ENCODE measurements at places on chromosomes 5 and 9.

- DNase-seq = no peak
Measured at GRCh38 chr5:72035831-72036230, 71.4 kb upstream of the MAP1B start.

- no peak for DNase-seq
Measured at GRCh38 chr9:91833878-91834255, 116.2 kb downstream of the ROR2 start.

GRCh38 chr5:141623186-141623585 is 4.4 kb upstream of the DIAPH1 start:
- no peak for DNase-seq

DNA sequence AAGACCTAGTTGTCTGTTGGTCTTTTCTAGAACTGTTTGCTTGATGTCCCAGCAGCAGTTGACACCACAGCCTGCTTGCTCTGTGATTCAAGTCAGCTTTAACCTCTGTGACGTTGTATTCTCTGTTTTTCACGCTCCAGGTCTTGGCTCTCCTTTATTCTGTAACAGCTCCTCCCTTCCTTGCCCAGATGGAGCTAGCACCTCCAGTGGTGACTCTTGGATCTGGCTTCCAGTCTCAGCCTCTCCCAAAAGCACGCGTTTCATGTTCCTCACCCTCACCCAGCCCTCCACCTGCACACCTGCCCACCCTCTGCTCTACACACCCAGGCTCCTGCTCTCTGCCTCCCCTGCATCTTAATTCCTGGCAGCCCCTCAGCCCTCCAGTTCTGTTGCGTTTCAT is 50.6 kb downstream of the DMRT1 start:
- no peak for DNase-seq

GRCh38 chr5:124289130-124289529 is 457.3 kb downstream of the ZNF608 start:
- no peak for DNase-seq

DNA sequence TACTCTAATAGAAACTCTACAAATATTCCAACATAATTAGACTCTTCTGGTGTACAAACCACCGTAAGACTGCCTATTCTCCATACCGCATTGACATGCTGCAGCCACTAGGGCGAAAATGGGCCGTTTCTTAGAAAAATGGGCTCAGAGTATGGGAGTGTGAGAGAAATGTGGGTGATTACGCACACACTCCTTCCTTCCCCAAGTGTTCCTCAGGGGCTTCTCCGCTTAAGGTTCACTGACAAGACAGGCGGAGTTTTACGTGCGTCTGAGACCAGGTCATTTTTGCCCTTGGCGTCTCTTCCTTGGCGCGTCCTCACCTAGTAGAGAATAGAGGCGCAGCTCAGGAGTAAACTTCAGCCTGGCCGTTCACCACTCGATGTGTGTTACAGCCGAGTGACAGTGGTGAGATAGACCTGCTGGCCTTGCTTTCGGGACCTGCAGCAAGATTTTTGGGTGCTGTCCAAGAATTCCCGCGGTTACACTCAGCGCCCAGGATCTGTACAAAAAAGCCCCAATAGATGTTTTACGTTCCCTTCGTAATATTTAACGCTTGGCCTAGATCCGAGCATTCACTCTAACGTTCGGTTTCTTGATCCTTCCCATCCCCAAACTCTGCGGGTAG is 1.8 kb upstream of the NTRK2 start:
- no peak for DNase-seq

GRCh38 chr5:131256507-131256823 is 7.4 kb upstream of the CDC42SE2 start:
- DNase-seq = no peak

- no peak for DNase-seq
Measured at GRCh38 chr5:151585970-151586369, 5.2 kb downstream of the FAT2 start.

DNA sequence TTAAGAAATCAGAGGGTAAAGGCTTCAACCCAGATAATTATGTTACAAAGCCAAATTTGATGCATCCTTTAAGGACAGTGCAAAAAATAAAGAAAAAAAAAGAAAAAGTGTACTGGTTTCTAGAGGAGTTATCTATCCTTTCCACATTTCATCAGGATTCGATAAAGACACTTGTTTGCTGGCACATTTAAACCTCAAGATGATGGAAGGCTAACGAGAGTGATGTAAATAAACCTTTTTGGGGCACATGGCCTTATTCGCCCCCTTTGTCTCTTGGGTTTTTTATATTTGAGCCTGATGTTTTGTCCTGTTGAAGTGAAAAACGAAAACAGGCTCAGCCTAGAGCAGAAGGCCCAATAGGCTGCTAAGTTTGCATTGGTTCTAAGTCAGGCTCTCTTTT is 416.5 kb downstream of the TAF11L14 start:
- no peak for DNase-seq

GRCh38 chr5:59115345-59115744 is 532.5 kb downstream of the RAB3C start:
- no peak for DNase-seq

GRCh38 chr9:33220681-33221567 is 19.0 kb upstream of the SPINK4 start:
- DNase-seq = no peak

GRCh38 chr5:140988100-140988499 is 21.8 kb downstream of the PCDHAC2 start:
- DNase-seq = no peak

GRCh38 chr9:129467739-129468666 is 152.9 kb downstream of the C9orf50 start:
- DNase-seq = no peak

GRCh38 chr9:75175395-75175794 is 87.1 kb downstream of the OSTF1 start:
- DNase-seq = no peak
